Fibroblast of pulmonary artery (primary cell): ENCODE measurements at places on chromosomes 12 and 14.

DNA sequence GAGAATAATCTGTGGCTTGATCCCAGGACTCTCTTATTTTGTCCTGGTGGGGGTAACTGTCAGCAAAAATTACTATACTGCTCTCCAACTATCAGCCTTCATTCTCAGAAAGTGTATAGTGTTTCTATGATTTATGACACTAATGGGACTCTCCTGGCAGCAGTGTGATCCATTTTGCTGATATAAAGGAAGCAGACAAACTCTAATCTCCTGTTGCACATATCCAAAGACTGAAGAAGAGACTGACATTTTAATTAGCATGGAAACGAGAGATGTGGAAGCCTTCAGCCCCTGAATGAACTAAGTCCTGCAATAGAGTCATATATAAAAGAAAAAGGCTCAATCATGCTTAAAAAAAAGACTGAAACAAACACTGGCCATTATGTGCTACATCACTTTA, 127.8 kb upstream of the SSTR1 start:
- no peak for DNase-seq

- peak; percentile 57 for DNase-seq
Measured at GRCh38 chr12:96420277-96420835, 20.1 kb upstream of the CDK17 start.

GRCh38 chr14:49919825-49920659, 27.2 kb downstream of the ARF6 start:
- DNase-seq: peak; percentile 34

DNA sequence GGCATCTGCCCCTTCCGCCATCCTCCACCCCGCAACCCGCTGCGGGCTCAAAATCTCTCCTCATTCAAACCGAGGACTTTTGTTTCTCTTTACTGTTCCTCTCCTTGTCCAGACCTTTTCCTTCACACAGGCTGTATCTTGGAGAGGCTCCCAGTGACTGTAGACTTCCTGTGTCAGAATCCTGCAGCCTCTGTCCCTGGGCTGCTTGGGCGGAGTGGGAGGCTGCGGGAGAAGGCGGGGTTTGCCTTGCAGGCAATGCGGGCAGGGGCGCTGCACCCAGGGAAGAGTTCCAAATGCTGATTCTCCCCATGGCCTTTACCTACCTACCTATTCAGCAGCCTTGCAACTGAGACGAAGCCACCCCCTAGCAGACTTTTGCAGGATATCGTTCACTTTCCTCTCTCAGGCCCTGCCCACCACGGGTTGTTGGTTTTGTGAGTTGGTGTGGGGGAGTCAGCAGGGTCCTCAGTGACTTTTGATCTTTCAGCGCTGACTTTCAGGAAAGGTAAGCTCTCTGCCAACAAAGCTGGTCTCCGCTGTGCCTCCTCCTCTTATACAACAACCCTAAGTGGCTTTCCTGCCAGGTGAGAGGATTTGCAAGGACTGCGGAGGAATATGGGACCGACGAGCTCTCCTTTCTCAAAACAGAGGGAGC, 79.0 kb upstream of the KCNA1 start:
- DNase-seq: no peak

DNA sequence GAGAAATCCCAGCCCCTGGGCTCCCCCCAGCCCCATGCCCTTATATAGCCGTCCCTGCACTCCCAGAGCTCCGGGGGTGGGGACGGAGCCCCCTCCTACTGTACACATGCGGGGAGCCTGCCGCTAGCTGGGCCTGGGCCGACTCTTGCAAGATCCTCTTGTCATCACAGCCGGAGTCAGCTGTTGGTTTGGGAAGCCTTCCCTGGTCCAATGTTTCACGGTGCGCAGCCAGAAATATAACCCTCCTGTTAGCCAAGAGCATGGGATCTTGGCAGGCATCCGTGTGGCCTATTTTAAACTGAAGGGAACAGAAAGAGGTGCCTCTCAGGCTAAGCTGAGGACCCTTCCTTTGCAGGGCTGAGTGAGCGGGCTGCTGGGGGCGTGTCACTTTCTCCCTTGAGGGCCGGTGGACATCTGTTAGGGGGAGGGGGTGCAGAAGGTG, 175.3 kb downstream of the TSPAN9 start:
- DNase-seq: peak; percentile 63

GRCh38 chr12:106080041-106080790, 58.5 kb downstream of the NUAK1 start:
- peak; percentile 67 for DNase-seq

DNA sequence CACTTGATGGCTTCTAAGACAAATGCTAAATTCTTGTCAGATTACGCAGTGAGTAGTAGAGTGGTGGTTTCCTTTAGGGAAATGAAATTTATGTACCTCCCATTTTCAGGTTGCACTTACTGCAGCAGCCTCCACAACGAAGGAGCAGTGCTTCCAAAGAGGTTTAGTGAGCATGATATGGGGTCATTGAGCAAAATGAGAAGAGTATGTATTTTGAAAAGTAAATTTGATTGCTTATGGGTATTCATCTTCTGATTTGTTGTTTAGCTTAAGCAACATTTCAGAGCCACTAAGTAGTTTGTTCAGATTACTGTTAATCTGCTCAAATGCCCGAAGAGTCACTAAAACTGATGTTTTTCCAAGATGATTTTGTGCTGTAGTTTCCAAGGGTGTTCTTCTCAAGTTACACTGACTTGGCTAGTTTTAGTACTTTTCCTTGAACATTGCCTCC, 493.6 kb downstream of the PCNX1 start:
- peak; percentile 41 for DNase-seq

DNA sequence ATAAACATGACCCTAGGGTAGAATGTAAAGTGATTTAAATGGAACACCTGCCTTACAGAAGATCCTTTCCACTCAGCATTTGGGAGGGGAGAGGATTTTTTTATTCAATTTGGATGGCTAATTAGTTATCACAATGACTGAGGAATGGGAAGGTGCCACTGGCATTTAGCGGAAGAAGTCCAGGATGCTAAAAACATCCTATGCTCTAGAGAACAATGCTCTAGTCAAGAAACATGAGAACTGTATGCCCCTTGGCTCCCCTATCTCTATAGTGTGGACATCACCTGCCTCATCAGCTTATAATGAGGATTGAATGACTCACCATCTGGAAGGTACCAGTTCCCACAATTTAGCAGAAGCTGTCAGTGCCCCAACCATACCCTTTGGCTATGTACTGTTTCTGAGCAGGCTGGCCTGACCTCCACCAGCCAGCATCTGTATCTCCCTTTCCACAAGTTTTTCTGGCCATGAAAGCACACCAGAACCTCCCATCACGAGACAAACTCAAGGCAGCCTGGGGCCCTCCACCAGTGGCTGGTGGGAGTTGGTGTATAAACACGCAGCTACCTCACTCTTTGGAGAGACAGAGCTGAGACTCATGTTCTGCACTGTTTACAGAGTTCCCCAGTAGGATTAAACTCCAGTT, 109.7 kb upstream of the VASH1 start:
- DNase-seq: no peak

DNA sequence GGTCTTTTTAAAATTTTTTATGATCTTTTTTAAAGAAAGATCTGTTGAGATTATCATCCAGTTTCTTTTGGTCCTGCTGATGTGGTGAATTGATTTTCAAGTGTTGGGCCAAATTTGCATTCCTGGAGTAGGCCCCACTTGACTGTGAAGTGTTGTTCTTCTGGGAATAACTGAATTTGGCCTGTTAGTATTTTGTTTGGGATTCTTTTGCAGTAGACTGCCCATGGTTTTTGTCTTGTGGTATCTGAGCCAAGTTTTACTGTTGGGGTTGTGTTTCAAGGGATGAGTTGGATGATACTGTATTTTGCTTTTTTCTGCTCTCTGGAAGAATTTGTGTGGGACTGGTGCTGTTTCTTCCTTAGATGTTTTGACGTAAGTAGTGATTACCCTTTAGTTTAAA, 4.0 kb upstream of the SYCP3 start:
- no peak for DNase-seq

DNA sequence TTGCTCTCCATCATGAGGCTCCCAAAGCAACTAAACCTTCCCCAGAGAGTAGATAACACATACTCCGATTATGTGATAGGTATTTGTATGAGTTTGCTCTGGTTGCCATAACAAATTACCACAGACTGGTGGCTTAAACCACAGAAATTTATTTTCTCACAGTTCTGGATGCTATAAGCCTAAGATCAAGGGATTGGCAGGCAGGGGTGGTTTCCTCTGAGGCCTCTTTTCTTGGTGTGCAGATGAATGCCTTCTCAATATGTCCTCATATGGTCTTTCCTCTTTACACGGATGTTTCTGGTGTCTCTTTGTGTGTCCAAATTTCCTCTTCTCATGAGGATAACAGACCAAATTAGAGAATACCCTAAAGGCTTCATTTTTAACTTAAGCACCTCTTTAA, 285.8 kb upstream of the GRIP1 start:
- peak; percentile 6 for DNase-seq

DNA sequence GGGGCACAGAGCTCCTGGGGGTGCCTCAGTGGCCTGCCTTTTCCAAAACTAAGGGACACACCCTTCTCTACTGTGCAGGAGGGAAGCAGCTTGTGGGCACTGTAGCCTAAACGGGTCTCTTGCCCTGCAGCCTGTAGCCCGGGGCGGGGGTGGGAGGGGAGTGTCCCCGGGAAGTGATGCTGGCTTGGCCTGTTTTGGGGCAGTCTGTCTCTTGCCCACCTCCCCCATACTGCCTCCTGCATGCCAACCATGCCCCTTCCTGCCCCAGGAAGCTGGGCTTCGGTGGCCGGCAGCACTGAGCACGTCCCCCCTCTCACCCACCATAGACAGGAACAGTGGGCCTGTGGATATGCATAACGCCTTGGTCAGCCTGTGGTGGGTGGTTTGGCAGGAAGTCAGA, 43.4 kb downstream of the PRIMA1 start:
- no peak for DNase-seq

- no peak for DNase-seq
Measured at GRCh38 chr14:90560558-90560957, 163.7 kb downstream of the CALM1 start.

DNA sequence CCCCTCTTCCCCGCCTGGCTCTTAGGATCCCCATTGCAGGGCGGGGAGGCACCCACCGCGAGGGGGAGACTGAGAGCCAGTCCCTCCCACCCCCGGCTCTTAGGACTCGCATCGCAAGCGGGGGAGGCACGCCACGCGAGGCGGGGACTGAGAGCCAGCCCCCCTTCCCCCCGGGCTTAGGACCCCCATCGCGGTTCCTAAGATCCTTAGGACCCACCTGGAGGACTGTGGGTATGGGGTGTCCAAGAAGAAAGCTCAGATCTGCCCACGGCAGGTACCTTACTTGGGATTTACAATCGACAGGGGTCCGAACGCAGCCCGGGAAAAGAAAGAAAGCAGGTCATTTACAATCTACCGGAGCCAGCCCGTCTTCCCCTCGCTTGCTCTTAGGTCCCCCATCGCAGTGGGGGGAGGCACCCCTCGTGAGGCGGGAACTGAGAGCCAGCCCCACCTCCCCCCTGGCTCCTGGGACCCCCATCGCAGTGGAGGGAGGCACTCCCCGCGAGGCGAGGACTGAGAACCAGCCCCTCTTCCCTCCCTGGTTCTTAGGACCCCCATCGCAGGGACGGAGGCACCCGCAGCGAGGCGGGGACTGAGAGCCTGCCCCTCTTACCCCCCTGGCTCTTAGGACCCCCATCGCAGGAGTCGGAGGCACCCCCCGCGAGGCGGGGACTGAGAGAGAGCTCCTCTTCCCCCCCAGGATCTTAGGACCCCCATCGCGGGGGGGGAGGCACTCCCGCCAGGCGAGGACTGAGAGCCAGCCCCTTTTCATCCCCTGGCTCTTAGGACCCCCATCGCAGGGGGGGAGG, 43.7 kb downstream of the DDX11 start:
- DNase-seq: no peak

GRCh38 chr12:132416121-132416673, 73.8 kb upstream of the FBRSL1 start:
- DNase-seq: no peak

DNA sequence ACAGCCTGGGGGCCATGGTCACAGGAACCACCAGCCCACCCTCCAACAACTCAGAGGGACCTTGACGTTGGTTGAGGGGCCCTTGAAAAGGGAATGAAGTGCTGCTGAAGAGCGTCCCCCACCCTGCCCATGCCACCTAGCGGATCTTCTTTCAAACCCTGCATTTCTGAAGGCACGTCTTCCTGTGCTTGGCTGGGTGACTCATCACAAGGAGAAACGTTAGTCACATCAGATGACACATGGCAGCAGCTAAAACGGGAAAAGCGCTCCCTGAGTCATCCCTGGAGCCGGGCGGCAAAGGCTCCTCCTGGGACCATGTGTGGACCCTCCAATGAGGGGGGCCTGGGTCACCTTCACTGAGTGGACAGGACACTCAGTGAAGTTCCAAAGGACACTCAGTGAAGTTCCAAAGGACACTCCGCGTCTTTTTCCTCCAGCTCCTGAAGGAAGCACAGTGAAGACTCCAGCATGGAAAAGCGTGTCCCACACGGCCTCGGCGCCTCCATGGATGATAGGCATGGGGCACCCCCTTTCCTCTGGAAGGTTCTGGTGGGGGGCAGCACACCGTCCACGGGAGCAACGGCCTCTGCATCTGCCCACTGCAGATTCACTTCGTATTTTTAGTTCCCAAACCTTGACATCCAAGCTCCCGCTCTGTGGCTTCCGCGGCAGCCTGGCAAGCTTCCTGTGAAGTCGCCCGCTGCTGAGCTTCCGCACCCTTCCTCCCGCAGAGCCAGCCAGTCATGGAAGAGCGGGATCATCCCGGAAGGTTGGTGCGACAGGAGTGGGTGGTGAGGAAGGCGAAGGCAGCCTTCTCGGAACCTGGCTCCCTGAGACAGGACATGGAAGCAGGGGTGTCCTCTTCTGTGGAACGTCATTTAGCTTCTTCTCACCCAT, 383.4 kb downstream of the VRK1 start:
- peak; percentile 4 for DNase-seq

GRCh38 chr14:66443785-66444184, 42.4 kb upstream of the CCDC196 start:
- no peak for DNase-seq

GRCh38 chr12:109512608-109513007, 35.2 kb downstream of the UBE3B start:
- no peak for DNase-seq

- no peak for DNase-seq
Measured at GRCh38 chr14:91339671-91340369, 77.8 kb downstream of the CCDC88C start.

- DNase-seq: no peak
Measured at GRCh38 chr14:31785574-31785973, 224.4 kb downstream of the NUBPL start.

- no peak for DNase-seq
Measured at GRCh38 chr12:3348055-3348454, 142.9 kb upstream of the PRMT8 start.

GRCh38 chr12:6613776-6614512, 6.8 kb upstream of the CHD4 start:
- peak; percentile 98 for DNase-seq

- DNase-seq: peak; percentile 85
Measured at GRCh38 chr12:51905471-51906429, 1.6 kb upstream of the ACVRL1 start.

GRCh38 chr12:89571491-89572195, 45.8 kb upstream of the POC1B start:
- DNase-seq: peak; percentile 42
